ENCODE measurements at places on chromosomes 2 and 18. TPM values are rescaled to one million over a fixed set of nuclear protein-coding genes. Genes with fewer than 3 reads are reported as not detected.

GRCh38 chr2:215361876-215362561 is 50.2 kb downstream of the ATIC start:
- no peak for DNase-seq

DNA sequence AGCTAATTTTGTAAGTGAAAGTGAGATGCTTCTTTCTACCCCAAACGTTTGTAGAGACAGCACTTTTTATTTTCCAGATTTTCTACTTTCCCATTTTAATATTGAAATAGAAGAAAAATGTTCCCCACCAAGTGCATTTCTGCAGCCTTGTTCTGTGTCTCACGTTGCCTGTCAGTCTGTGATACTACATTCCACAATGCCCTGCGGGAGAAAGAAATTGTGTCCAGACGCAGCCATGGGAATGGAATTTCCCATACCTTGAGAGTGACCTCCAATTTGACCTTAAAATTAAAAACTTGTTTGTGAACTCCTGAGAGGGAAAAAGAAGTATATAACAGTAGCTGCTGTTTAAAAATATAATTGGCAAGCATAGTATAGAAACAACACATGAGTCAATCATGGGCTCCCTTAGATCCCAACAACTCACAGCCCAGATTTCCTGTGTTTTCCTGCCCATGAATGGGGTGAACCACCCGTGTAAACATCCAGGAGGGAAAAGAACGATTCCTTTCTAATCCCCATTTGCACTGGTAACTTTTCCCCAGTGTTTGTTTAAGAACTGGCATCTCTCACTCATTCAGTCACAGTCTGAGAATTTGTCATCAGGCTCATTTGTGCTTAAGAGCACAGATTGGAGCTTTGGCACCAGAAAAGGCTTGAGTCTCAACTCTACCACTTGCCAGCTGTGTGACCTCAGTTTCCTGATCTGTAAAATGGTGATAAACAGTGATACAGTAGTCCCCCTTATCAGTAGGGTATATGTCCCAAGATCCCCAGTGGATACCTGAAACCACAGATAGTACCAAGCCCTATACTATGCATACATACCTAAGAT is 166.1 kb upstream of the ZNF521 start:
- peak; percentile 15 for DNase-seq

DNA sequence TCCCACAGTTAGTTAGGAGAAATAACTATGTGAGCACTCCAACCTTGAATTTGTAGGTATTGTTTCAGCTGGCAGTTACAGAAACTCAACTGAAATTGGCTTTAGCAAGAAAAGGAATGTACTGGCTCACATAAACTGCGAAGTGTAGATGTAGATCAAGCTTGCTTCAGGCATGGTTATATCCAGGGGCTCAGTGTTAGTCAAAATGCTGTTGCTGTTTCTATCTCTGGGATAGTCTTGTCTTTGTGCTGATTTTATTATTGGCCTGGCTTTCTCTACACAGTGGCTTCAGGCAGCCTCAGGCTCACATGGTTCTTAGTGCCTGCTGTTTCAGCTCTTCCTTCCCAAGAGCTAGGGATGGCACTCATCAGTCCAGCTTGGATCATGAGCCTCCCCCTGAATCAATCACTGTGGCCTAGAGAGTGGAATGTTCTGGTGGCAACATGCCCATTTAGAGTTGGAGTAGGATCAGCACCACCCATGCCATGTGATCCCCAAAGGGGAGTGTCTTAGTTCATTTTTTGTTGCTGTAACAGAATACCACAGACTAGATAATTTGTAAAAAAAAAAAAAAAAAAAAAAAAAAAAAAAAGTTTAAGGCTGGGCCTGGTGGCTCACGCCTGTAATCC is 69.1 kb upstream of the FOXI3 start:
- peak; percentile 30 for DNase-seq

DNA sequence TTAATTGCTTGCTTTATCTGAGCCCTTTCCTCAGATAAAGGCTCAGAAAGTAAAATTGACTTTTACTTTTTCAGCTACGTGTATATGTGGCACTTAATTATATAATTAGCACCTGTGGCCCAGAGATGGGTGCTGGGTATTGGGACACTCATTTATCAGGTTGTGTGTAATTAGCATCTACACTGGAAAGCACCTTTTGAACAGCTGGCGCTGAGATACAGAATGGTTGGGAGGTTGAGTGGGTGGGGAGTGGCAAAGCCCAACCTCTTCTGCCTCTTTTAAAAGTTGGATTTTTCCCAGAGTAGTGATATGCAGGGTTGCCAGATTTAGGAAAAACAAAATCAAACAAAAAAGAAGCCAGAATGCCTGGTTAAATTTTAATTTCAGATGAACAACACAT is 23.9 kb downstream of the SPTBN1 start:
- DNase-seq, result no peak

DNA sequence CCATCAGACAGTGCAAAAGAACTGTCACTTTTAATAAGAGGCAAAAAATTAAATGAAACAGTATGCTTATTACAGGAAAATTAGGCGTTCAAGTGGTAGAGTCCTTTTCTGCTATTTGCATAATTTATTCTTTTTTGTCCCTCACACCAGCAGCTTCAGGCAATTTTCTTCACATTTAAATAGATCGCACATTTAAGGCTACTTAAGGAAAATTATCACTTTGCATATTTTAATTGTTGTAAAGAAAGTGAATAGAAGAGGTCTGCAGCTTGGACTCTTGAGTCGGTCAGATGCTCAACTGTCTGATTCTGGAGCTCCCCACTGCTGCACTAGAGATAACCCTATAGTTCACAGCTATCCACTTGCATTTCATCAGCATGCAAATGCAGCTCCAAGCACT is 141.3 kb downstream of the FIGN start:
- no peak for DNase-seq

- DNase-seq, result peak; percentile 18
Measured at GRCh38 chr2:172996387-172996961, 79.2 kb upstream of the MAP3K20 start.

The CDKL4 gene
- total RNA-seq, result not detected

The BMP10 gene
- total RNA-seq, result not detected

The NXPH2 gene
- total RNA-seq, result not detected

The AMMECR1L gene
- 7.9 TPM for total RNA-seq

The FAM228A gene
- total RNA-seq, result not detected

The ANKRD29 gene
- total RNA-seq, result 5.8 TPM
